ENCODE measurements at places on chromosomes 12 and 14. TPM values are rescaled to one million over a fixed set of nuclear protein-coding genes. Genes with fewer than 3 reads are reported as not detected.

GRCh38 chr14:56243110-56243509 lies 124.9 kb downstream of the PELI2 start:
- no peak for DNase-seq

SMIM41 gene
- 2.3 TPM for total RNA-seq

TSPAN19 gene
- 0.32 TPM for total RNA-seq

ACVRL1 gene
- 58.6 TPM for total RNA-seq
